ENCODE measurements at places on chromosomes 3 and 15. TPM values are rescaled to one million over a fixed set of nuclear protein-coding genes. Genes with fewer than 3 reads are reported as not detected.

PPARG gene
- 0.16 TPM for total RNA-seq

UROC1 gene
- total RNA-seq, result not detected

SCN11A gene
- not detected for total RNA-seq

ECE2 gene
- not detected for total RNA-seq

COL6A5 gene
- total RNA-seq, result not detected

PSMA4 gene
- 268 TPM for total RNA-seq

DUOXA2 gene
- not detected for total RNA-seq

DNA sequence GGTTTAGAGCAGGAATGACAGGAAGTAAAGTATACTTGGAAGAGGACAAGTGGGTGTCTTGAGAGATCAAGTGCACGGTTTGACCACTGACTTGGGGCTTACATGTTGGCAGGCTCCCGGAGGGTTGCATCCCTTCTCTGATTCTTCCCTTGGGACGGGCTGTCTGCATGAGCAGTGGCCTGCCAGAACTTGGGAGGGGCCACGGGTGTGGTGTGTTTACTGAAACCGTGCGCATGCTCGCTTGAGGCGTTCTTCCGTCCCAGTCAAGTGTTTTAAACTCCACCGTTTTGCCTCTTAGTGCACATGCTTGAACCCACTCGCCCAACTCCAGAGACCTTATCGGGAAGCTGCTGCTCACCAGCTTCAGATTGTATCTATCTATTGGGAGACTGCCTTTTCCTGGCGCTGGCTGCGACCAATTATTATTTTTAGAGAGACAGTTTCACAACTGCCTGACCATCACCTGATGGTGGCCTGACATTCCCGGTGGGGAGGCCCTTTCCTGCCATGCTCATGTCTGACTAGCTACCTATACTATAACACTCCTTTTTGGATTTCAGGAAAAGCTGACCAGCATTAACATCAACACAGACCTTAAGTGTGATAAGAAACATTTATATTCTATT lies 14.9 kb upstream of the C3orf22 start:
- no peak for DNase-seq
- no peak overlapping the region for H3K27ac ChIP-seq
- no peaks in the 10 kb centered on the region for H3K36me3 ChIP-seq
- no peaks in the 10 kb centered on the region for H3K27me3 ChIP-seq
- no peaks in the 10 kb centered on the region for H3K4me1 ChIP-seq
- no peak overlapping the region for H3K4me3 ChIP-seq

- H3K27ac ChIP-seq, result no peak overlapping the region
- no peak overlapping the region for H3K4me3 ChIP-seq
- DNase-seq, result no peak
- no peaks in the 10 kb centered on the region for H3K36me3 ChIP-seq
These were observed 35.1 kb upstream of the FRMD4B start for GRCh38 chr3:69420781-69421520.

DNA sequence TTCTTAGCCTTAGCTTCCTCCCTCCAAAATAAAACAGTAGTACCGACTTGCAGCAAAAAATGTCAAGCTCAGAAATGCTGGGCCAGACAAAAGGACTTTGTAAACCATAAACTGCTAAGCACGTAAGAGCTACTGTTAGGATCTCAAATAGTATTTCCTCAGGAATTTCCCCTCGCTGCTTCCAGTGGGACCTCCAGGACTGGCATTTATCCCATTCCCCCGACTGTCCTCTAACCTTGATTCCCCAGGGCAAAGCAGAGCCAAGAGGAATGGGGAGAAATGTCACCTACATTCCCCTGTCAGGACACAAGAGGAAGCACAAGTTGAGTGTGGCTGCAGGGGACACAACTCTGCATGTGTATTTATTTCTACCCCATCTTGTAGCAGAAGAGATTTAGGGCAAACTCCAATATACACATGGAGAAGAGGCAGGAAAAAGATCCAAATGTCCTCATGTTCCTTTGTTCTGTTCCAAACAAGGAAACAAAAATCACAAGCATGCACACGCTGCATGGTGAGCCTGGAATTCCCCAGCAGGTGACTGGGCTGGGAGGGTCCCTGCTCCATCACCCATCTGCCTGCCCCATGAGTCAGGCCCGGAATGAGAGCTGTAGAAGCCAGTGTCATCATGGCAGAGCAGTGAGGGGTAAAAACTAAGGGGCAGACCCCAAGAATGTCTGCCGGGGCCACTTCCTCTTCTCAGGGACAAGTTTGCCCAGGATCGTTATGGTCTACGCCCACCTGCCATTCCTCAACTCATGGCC lies 4.2 kb downstream of the STOML1 start:
- H3K36me3 ChIP-seq, result no peaks in the 10 kb centered on the region
- no peak overlapping the region for H3K4me3 ChIP-seq
- DNase-seq, result no peak
- H3K4me1 ChIP-seq, result peaks cover 47% of the 10 kb centered on the region

DNA sequence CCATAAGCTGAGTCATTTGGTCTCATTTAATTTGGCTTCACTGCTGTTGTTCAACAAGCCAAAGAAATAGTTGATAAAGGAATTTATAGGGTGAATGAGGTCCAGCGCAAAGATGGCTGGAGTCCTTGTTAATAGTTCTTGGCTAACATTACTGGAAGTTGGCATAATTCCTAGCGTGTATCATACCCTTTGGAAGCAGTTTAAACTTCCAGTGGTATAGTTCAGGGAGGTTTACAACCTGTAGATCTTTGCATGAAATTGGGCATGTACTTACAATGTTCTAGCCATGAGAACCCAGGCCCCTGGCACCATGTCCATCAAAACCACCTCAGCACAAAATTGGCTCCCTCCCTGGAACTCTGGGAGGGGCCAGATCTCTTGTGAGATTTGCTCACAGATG lies 380.8 kb downstream of the LRTM1 start:
- no peaks in the 10 kb centered on the region for H3K36me3 ChIP-seq
- no peak overlapping the region for H3K4me3 ChIP-seq
- H3K4me1 ChIP-seq, result no peaks in the 10 kb centered on the region
- no peak for DNase-seq

DNA sequence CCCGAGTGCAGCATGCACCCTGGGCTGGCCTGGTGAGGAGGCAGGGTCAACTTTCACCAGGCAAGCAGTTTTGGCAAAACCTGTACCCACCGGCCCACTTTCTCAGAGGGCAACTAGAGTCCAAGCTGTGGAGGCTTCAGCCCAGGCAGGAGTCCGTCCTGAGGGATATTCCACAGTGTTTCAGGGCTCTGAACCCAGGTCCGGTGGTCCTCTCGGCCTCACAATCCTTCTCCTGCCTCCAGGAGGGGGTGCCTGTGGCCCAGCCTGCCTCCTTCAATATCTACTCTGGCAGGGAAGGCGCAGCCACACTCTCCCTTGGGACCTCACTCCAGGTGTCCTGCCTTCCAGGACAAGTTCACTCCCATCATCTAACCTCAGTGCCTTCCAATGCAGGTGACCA lies 3.9 kb downstream of the PLA2G4E start:
- H3K4me3 ChIP-seq, result no peak overlapping the region
- no peaks in the 10 kb centered on the region for H3K4me1 ChIP-seq
- DNase-seq, result no peak
- H3K27ac ChIP-seq, result no peak overlapping the region
- no peaks in the 10 kb centered on the region for H3K36me3 ChIP-seq
- no peaks in the 10 kb centered on the region for H3K27me3 ChIP-seq

- no peaks in the 10 kb centered on the region for H3K36me3 ChIP-seq
- peaks cover 3% of the 10 kb centered on the region for H3K27me3 ChIP-seq
- H3K4me1 ChIP-seq, result no peaks in the 10 kb centered on the region
- H3K27ac ChIP-seq, result no peak overlapping the region
- no peak for DNase-seq
- H3K4me3 ChIP-seq, result no peak overlapping the region
These were observed 660 bp downstream of the CCK start for GRCh38 chr3:42265059-42265991.

- peak overlapping the region; percentile 26 for H3K4me3 ChIP-seq
- peaks cover 22% of the 10 kb centered on the region for H3K27me3 ChIP-seq
- no peaks in the 10 kb centered on the region for H3K4me1 ChIP-seq
- no peak overlapping the region for H3K27ac ChIP-seq
- H3K36me3 ChIP-seq, result no peaks in the 10 kb centered on the region
These were observed 3.6 kb downstream of the BCL6 start for GRCh38 chr3:187741403-187742350.

DNA sequence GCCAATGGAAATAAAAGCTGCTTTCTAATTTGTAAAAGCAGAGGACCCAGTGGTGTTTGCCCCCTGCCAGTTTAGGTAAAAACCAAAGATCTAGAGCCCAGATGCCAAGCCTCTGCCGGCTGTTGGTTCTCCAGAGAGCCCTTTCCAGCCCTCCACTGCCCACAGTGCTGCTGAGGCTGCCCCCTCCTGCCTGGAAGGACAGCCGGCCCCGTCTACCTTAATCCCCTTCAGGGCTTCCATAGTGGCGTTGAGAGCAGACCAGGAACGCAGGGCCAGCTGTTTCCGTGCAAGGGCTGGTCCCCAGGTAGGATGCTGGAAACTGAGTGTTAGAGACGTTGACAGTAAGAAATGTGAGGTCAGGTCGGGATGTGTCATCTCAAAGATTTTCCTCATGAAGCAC lies 6.9 kb downstream of the ST8SIA2 start:
- no peaks in the 10 kb centered on the region for H3K4me1 ChIP-seq
- H3K4me3 ChIP-seq, result no peak overlapping the region
- H3K27me3 ChIP-seq, result no peaks in the 10 kb centered on the region
- H3K27ac ChIP-seq, result no peak overlapping the region
- no peaks in the 10 kb centered on the region for H3K36me3 ChIP-seq

- H3K4me3 ChIP-seq, result no peak overlapping the region
- no peak overlapping the region for H3K27ac ChIP-seq
- H3K27me3 ChIP-seq, result no peaks in the 10 kb centered on the region
- no peaks in the 10 kb centered on the region for H3K36me3 ChIP-seq
These were observed 195.3 kb upstream of the PLSCR5 start for GRCh38 chr3:146800484-146800883.

- H3K4me3 ChIP-seq, result no peak overlapping the region
- no peaks in the 10 kb centered on the region for H3K36me3 ChIP-seq
- no peaks in the 10 kb centered on the region for H3K27me3 ChIP-seq
- DNase-seq, result no peak
- no peak overlapping the region for H3K27ac ChIP-seq
- H3K4me1 ChIP-seq, result peaks cover 3% of the 10 kb centered on the region
These were observed 86.9 kb downstream of the ASB7 start for GRCh38 chr15:100689131-100689899.

DNA sequence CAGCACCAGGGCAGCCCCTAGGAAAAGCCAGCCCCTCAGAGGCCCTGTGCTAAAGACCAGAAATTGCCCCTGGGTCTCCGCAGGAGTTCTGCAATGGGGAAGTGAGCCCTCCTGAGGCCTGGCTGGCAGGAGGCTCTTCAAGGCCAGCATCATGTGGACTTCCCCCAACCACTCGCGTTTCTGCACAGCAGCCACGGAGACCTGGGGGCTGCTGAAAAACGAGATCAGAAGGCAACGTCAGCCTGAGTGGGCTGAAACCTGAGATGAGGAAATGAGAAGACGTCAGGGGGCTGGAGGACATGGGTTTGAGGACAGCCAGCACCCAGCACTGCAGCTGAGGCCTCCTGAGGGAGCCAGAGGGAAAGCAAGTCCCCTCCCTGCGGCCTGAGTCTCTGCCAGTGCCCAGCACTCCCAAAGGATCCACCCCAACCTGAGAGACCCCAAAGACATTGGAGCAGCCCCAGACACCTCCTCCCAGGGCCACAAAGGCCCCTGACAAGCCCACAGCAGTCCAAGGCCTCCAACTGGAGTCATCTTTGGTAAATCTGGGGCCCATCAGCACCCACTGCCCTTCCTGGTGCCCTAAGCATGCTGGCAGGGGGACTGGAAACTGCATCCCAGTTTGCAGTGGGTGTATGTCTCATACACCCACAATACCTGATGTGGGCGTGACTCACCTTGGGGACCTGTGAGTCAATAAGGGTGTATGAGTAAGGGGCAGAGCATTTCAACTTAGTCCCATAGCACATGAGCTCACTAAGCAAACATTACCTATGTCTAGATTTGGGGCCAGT lies 29.2 kb upstream of the CYP11A1 start:
- no peaks in the 10 kb centered on the region for H3K27me3 ChIP-seq
- H3K4me3 ChIP-seq, result peak overlapping the region; percentile 54
- H3K27ac ChIP-seq, result peak overlapping the region; percentile 100
- H3K4me1 ChIP-seq, result peaks cover 94% of the 10 kb centered on the region
- no peaks in the 10 kb centered on the region for H3K36me3 ChIP-seq
- DNase-seq, result peak; percentile 93

DNA sequence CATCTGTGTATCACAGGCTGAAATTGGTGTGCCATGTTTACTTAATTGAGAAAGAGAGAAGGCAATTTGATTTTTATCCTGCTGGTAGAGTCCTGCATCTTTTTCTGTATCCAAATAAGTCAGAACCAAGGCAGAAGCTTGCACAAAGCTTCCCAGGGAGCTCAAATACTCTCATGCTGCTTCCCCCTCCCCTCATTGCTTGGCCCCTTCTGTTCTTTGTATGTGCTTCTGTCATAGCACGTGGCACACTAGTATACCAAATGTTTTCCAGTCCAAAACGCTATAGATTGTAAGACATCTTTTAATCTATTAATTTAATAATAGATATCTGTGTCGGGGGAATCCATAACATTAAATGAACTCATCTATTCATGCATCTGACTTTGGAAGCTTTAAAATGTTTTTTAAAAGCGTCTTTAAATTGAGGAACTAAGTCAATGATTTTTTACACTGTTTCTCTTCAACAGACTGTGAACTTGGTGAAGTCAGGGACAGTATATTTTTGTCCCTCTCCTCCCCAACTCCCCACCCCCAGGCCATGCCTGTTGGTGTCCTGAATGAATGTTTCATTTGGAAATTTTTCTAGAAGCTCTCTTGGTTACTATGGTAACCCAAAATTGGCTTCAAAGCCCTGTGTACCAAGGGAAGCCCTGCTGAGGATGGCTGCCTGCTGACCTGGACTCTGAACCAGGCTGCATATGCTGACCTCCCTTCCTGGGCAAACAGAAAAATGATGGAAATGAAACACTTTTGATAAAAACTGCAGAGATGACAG lies 26.2 kb upstream of the SLC35G2 start:
- H3K4me1 ChIP-seq, result no peaks in the 10 kb centered on the region
- H3K27ac ChIP-seq, result no peak overlapping the region
- DNase-seq, result no peak
- no peaks in the 10 kb centered on the region for H3K27me3 ChIP-seq

DNA sequence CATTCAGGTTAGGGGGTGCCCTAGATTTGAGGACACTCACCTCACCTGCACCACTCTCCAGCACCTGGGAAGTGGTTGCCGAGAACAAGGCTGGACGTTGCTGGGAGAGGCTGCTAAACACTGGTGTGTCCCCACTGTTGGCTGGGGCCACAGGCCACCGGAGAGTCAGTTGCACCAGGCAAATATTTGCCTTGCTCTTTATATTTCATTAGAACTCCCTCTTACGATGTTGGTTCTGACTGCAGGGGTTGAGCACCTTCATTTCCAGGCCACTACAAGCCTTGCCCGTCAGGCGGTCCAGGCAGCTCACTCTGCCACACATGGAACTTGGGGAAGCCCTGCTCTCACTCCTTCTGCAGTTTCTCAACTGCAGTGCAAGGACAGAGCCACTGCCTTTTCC lies 30.7 kb downstream of the HCN4 start:
- H3K27me3 ChIP-seq, result no peaks in the 10 kb centered on the region
- no peaks in the 10 kb centered on the region for H3K4me1 ChIP-seq
- H3K4me3 ChIP-seq, result no peak overlapping the region
- H3K27ac ChIP-seq, result no peak overlapping the region
- no peak for DNase-seq
- no peaks in the 10 kb centered on the region for H3K36me3 ChIP-seq

- no peak overlapping the region for H3K4me3 ChIP-seq
- no peaks in the 10 kb centered on the region for H3K36me3 ChIP-seq
- H3K27me3 ChIP-seq, result no peaks in the 10 kb centered on the region
- H3K4me1 ChIP-seq, result no peaks in the 10 kb centered on the region
- no peak for DNase-seq
These were observed 648.7 kb upstream of the CCDC54 start for GRCh38 chr3:106728315-106729098.

GRCh38 chr3:117404730-117405129 lies 695.2 kb downstream of the TUSC7 start:
- H3K36me3 ChIP-seq, result no peaks in the 10 kb centered on the region
- no peak for DNase-seq
- no peak overlapping the region for H3K4me3 ChIP-seq
- no peak overlapping the region for H3K27ac ChIP-seq
- no peaks in the 10 kb centered on the region for H3K27me3 ChIP-seq
- H3K4me1 ChIP-seq, result no peaks in the 10 kb centered on the region

Measured in GM12878 (cell line).